Activated CD4-positive, alpha-beta T cell treated with anti-CD3 and anti-CD28 coated beads for 1 hour (primary cell): ENCODE measurements at places on chromosomes 3 and 15.

DNA sequence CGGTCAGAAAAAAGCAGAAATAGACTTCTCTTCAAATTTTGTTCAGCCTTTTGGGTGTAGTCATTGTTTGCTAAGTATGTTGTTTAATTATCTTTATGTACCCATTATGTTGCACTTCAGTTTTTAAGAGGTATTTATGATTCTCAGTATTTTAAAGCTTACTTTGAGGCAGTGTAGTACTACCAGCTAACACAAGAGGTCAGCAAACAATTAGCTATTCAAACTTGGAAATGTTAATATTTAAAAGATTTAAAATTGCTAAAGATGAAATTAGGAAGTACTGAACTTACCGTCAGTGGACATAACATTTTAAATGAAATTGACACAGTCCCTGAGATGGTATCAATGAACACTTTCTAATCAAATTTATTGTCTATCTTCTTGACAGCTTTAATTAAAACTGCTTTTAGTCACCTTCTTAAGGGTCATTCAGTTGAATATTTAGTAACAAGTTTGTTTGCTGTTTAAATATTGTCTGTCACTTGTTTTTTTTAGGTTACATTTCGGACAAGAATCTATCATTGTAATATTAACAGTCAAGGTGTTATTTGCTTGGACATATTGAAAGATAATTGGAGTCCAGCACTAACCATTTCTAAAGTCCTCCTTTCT, 28.1 kb downstream of the NKIRAS1 start:
- no peak for DNase-seq

DNA sequence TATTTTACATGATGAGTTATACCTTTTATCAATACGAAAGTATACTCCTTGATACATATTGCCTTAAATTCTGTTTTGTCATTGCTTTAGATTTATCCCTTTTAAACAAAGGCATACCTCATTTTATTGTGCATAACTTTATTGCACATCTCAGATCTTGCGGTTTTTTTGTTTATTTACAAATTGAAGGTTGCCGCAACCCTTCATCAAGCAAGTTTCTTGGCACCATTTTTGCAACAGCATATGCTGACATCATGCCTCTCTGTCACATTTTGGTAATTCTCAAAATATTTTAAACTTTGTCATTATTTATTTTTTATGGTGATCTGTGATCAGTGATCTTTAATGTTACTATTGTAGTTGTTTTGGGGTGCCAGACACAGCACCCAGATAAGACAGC, 20.9 kb downstream of the SNRK start:
- no peak for DNase-seq

- DNase-seq, result no peak
These were observed 808.7 kb downstream of the GRM7 start for GRCh38 chr3:7669641-7670040.

DNA sequence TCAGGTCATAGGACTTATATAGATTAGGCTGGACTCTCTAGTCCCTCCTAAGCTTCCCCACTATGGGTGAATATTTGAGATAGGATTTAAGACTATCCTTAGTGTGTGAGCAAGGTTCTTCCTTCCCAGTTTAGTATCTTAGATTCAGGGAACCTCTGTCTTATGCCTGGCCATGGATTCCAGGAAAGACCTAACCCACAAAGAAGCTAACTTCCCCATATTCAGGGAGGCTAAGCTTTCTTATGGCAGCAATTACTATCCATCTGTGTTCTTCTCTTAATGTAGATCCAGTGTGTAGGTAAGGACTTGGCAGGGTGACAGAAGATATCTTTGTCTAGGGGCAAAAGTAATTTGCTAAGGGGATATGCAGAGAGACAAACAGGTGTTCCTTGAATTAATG, 25.5 kb upstream of the PIK3R4 start:
- DNase-seq, result no peak

GRCh38 chr3:174659511-174659910, 199.6 kb upstream of the NAALADL2 start:
- DNase-seq, result no peak

DNA sequence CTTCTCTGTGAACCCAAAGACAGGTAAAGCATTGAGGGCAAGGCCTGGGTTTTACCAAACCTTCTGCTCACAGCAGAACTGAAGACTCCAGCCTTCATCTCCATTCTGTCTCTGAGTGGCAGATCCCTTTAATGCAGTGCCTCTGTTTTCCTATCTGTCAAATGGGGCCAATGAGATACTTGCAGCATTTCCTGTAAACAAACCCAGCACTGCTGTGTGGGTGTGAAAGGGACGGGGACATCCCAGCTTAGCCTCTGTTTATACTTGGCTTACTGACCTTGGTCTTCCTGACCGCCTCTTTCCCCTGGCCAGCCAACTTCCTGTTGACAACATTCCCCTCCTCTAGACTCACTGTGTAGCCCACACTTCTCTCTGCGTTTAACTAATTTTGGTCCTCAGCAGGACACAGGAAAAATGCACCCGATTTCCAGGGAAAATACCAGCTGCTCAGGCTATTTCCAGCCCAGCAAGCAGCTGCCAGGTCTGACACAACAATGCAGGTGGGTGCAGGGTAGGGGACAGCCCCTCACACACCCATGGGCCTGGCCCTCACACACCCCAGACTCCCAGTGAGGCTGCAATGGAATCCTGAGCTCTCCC, 105.9 kb upstream of the HERC1 start:
- no peak for DNase-seq

GRCh38 chr3:89954137-89954536, 846.7 kb downstream of the EPHA3 start:
- no peak for DNase-seq

GRCh38 chr15:65512807-65513416, 4.6 kb downstream of the DPP8 start:
- no peak for DNase-seq

DNA sequence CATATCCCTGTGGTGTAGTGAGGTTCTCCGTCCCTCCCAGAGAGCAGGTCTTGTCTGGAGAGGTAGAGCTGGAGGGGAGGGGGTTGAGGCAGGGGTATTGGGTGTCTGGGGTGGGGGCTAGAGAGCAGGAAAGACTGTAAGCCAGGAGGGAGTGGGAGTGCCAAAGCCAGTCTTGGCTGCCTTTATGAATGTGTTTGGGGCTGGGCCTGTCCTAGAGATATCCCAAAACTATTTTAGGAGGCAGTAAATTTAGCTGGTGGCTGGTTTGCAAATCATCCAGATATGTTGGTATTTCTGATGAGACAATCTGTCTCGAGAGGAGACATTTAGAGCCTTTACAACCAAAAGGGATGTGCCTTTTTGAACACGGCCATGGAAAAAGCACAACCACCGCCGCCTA, 166.6 kb downstream of the TLE3 start:
- DNase-seq, result no peak

DNA sequence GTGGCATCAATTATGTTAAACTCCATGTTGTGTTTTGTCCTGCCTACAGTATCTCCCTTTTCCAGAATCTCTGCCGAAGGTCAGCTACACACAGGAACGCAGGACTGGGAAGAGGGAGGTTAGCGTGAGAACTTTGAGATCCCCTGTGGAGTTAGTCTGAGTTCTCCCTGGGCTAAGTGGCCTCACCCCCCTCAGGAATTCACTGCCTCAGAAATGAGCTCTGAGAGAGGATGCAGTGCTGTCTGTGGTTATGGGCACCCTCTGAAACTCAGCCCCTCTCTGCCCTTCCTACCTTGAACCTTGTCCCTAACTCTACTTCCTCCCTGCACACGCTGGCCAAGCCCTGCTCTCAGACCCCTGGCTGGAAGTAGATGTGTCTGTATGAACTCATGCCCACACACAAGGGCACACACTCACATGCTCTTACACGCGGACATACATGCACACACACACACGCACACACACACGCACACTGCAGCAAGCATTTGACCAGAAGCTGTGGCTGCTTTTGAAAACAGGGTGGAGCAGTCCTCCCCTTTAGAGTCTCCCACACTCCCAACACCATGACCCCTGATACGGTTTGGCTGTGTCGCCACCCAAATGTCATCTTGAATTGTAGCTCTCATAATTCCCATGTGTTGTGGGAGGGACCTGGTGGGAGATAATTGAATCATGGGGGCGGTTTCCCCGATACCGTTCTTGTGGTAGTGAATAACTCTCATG, 5.3 kb upstream of the VIPR1 start:
- DNase-seq, result no peak

DNA sequence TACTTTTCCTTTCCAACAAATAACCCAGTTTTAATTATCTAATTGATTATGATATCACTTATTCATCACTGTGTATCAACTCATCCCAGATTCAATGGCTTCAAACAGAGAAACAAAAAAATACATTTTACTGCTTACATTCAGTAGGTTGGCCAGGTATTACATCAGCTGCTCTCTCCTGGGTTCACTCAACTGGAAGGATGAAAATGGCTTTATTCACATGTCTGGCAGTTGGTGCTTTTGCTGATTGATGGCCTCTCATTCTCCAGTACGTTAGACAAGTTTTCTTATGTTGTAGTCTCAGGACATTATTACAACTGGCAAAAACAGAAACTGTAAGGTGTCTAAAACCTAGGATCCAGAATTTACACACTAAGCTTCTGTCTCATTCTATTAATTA, 811.0 kb upstream of the ALCAM start:
- DNase-seq, result no peak

- no peak for DNase-seq
These were observed 51.2 kb upstream of the TNIK start for GRCh38 chr3:171511450-171511849.

DNA sequence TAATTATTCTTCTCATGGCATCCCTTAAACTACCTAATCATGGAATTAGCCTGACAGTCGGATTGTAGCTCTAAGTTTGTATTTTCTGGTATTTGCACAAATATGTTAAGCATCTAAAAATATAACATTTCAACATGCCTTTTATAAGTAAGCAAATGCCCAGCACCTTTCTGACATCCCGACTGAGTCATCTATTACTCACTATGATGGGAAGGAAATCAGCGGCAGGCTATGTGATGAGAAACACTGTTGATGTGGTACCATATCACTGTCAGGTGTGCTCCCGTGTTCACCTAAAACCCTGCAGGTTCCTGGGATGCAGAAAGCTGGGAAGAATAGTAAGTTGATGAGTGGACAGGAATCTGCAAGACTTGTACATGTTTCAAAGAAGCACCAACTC, 367.8 kb upstream of the IL12A start:
- no peak for DNase-seq

GRCh38 chr3:135218304-135218703, 423.2 kb downstream of the EPHB1 start:
- no peak for DNase-seq

DNA sequence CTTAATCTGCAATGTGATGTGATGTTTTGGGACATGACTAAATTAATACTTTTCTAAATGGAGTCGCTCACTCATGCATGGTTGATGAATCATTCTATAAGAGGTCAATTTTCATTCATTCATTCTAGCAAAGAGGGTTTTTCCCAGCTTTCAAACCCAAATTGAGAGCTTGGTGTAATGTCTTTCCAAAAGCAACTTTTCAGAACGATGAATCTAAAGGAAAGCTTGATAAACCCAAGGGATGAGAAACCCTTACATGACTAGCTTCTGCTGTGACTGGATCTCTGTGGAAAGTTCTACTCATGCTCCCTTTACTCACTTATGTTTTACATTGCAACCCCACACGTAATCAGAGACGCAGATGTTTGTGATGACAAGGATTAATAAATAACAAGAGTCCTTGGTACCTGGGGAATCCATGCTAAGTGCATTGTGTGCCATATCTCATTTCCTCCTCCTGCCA, 47.7 kb downstream of the PDZRN3 start:
- DNase-seq, result no peak

- no peak for DNase-seq
These were observed 176.6 kb downstream of the USP13 start for GRCh38 chr3:179829401-179829800.

- DNase-seq, result no peak
These were observed 5.4 kb downstream of the HACL1 start for GRCh38 chr3:15595955-15596354.

DNA sequence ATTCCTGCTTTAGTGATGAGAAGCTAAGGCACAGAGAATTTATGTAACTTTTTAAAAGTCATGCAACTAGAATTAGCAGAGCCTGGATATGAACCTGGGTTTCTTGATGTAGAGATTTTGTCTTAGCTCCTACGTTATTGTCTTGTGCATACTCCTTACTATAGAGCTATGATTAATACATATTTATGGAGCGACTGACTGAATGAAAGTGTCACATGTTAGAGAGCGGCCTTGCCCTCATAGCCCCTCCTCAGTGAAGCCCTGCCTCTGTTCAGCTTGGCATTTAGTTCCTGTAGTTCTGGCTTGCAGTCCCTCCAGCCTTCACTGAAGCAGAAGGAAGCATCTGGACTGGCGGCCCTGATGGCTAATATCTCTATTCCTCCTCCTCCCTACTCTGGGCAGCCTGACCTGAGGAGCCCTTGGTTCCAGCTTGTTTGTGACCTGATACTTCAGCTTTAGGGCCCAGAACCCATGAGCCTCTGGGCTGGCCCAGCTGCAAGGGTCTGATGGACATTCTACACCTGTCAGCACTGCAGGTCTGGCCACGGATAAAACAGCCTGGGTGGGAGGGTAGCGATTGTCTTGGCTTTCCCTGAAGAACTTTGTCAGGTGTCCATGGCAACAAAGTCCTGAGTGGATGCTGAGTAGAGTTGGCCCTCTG, 13.4 kb upstream of the AGBL1 start:
- DNase-seq, result no peak

GRCh38 chr3:146589899-146590508, 15.1 kb downstream of the PLSCR5 start:
- no peak for DNase-seq

DNA sequence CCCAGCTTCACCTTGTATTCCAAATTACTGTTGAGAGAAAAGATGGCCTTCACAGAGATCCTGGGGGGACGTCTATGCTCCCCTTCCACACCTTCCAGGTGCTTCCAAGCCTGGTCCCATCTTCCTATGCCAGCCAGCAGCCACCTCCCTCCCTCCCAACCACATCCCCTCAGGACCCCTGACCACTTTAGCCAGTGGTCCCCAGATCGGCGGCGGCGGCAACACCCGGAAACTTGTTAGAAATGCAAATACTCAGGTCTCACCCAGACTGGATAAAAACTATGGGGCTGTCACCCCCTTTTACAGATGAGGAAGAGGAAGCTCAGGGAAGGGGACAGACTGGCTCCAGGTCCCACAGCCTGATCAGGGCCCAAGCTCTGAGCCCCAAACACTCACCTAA, 38.0 kb upstream of the PRSS50 start:
- no peak for DNase-seq

GRCh38 chr3:128345196-128345595, 121.5 kb downstream of the DNAJB8 start:
- no peak for DNase-seq

- no peak for DNase-seq
These were observed 35.2 kb downstream of the ABTB1 start for GRCh38 chr3:127707851-127708411.

- no peak for DNase-seq
These were observed 2.2 kb upstream of the CALML4 start for GRCh38 chr15:68207176-68207935.

GRCh38 chr15:71085809-71086208, 29.5 kb upstream of the THSD4 start:
- no peak for DNase-seq

GRCh38 chr15:83848315-83849050, 194.6 kb downstream of the ADAMTSL3 start:
- DNase-seq, result no peak

GRCh38 chr3:169513672-169514071, 149.8 kb downstream of the MECOM start:
- no peak for DNase-seq
